ENCODE measurements at places on chromosomes 1 and 21. TPM values are rescaled to one million over a fixed set of nuclear protein-coding genes. Genes with fewer than 3 reads are reported as not detected.

TMED5 gene
- total RNA-seq = 43.1 TPM

DNA sequence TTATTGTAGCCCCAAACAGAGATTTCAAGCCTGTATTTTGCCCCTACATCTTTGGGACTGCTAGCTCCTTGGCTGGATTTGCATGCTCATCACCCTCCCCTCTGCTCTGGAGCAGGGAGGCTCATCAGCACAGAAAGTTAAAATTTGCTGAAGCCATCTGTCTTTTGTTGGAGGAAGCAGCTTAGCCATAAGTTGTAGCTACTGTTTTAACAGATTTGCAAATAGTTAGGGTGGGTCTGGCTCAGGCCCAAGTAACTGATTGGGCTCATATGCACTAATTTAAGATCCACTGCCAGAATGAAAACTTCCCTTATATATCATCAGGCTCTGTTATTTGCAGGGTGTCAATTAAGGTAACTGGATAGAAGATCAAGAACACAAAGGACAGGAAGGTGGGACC is 307.0 kb downstream of the ZP4 start:
- no peaks in the 10 kb centered on the region for H3K36me3 ChIP-seq
- H3K27ac ChIP-seq = no peak overlapping the region
- H3K4me1 ChIP-seq = no peaks in the 10 kb centered on the region
- no peak for DNase-seq
- no peaks in the 10 kb centered on the region for H3K27me3 ChIP-seq
- H3K4me3 ChIP-seq = no peak overlapping the region

GRCh38 chr1:163074004-163074403 is 4.8 kb downstream of the RGS4 start:
- H3K4me1 ChIP-seq = peaks cover 9% of the 10 kb centered on the region
- no peak for DNase-seq
- no peaks in the 10 kb centered on the region for H3K36me3 ChIP-seq
- H3K4me3 ChIP-seq = no peak overlapping the region
- no peaks in the 10 kb centered on the region for H3K27me3 ChIP-seq
- no peak overlapping the region for H3K27ac ChIP-seq

DNA sequence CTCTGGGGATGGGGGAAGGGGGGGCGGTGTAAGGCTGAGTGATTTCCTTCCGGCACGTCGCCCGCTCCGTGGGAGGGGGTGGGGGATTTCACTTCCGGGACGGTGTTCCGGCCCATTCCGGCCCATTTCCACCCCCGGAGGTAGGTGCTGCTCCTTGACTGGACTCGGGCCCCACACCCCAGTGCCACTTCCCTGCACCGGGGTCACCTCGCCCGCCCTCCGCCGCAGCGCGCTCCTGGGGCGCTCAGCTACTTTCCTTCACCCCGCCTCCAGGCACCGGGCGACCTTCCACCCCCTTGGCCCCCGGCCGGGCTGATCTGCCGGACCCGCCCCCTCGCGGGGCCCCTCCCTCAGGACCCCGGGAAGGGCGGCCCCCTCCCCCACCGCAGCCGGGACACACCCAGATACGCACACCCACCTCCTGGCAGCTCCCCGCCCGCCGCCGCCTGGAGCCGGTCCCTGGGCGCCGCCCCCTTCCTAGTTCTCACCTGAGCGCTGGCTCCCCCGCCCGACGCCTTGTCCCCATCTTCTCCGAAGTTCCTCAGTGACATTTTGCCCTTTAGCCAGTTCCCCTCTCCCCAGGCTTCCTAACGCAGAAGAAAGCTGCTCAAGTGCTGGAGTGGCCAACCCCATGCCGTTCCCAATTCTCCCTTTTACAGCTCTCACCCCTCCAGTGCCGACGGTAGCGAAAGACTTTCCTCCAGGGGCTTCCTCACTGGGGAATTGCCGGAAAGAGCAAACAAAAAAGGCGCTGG is at the start of gene ZBTB37:
ZBTB37 (plus strand) TSS at position 115 of the 755 bp plus-strand sequence. CDS start 1,846 bp downstream, outside the sequence.
- H3K36me3 ChIP-seq = peaks cover 42% of the 10 kb centered on the region
- peaks cover 37% of the 10 kb centered on the region for H3K4me1 ChIP-seq
- no peaks in the 10 kb centered on the region for H3K27me3 ChIP-seq
- H3K4me3 ChIP-seq = peak within 1 kb of the TSS; percentile 94
- DNase-seq = peak; percentile 95
- peak within 1 kb of the TSS; percentile 92 for H3K27ac ChIP-seq
